ENCODE measurements at places on chromosomes 13 and 19.

DNA sequence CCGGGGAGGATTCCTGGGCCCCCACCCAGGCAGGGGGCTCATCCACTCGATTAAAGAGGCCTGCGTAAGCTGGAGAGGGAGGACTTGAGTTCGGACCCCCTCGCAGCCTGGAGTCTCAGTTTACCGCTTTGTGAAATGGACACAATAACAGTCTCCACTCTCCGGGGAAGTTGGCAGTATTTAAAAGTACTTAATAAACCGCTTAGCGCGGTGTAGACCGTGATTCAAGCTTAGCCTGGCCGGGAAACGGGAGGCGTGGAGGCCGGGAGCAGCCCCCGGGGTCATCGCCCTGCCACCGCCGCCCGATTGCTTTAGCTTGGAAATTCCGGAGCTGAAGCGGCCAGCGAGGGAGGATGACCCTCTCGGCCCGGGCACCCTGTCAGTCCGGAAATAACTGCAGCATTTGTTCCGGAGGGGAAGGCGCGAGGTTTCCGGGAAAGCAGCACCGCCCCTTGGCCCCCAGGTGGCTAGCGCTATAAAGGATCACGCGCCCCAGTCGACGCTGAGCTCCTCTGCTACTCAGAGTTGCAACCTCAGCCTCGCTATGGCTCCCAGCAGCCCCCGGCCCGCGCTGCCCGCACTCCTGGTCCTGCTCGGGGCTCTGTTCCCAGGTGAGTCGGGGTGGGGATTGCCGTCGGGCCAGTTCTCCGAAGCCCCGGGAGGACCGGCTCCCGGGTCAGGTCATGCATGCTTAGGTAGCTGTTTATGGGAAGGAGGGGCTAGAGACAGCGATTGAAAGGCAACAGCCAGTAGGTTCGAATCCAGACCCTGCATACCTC lies at the start of gene ICAM1:
Gene ICAM1, plus strand, starts transcription at position 505 of the 779 bp plus-strand sequence. Its CDS starts 40 bp downstream, at position 545.
- peak; percentile 72 for DNase-seq

DNA sequence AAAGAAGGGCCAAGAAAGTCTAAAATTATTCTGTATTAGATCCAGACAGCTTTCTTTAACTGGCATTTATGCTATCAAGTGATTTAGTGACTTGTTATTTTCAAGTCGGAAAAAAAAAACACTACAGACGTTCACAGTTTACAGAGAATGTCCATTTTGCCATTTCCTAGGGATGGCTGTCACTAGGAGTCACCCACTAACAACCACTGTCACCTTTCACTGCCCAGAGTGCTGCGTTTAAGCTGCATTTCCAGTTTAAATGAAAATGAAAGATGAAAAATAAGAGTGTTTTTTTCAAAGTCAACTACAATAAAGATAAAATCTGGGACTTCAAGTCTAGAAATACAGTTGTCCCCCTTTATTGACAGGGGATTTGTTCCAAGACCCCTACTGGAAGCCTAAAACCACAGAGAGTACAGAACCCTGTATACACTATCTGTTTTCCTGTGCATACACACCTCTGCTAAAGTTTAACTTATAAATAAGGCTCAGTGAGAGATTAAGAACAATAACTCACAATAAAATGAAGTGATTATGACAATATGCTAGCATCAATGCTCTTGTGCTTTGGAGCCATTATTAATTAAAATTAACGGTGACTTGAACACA lies 112.5 kb downstream of the SACS start:
- no peak for DNase-seq

- no peak for DNase-seq
These were observed 8.6 kb downstream of the PLPPR2 start for GRCh38 chr19:11363881-11364280.

DNA sequence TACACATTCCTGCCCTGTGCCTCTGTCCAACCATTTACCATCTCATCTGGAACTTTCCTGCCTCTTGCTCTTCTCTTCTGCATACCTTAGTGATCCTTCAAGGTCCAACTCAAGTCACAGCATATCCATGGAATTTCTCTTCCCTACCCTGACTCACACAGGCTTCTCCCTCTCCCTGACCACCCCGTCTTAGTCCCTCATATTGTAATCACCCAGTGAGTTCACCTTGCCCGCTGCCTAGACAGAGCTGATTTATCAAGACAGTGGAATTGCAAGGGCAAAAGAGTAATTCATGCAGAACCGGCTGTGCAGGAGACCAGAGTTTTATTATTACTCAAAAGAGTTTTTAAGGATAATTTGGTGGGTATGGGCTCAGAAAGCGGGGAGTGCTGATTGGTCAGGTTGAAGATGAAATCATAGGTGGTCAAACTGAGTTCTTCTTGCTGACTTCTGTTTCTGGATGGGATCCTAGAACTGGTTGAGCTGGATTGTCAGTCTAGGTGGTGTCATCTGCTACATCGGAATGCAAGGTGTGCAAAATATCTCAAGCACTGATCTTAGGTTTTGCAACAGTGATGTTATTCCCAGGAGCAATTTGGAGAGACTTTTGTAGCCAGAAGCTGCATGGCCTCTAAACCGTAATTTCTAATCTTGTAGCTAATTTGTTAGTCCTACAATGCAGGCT lies 67.2 kb downstream of the HSPH1 start:
- no peak for DNase-seq

DNA sequence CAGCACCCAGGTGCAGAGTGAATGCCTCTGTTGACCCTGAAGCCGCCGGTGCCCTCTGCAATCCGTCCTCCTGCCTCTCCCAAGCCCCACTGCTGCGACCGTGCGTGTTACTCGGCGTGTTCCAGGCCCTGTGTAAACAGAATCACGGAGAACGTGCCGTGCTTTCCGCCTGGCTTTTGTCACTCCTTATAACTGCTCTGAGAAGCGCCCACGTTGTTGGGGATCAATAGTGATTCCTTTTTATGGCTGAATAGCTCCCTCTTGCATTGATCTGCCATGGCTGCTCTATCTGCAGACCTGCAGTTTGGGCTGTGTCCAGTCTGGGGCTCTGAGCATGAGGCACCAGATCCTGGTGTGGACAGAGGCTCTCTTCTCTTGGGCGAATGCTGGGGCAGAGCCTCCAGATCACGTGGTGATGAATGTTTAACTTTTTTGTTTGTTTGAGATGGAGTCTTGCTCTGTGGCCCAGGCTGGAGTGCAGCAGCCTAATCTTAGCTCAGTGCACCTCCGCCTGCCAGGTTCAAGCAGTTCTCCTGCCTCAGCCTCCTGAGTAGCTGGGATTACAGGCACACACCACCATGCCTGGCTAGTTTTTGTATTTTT lies 15.8 kb downstream of the ADPRHL1 start:
- no peak for DNase-seq

DNA sequence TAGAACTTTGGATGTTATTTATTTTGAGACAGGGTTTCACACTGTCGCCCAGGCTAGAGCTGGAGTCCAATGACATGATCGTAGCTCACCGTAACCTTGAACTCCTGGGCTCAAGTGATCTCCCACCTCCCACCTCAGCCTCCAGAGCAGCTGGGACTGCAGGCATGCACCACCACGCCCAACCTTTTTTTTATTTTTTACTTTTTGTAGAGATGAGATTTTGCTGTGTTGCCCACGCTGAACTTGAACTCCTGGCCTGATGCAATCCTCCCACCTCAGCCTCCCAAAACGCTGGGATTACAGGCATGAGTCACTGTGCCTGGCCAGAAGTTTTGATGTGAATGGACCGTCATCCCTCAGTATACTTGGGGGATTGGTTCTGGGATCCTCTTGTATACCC lies 13.7 kb downstream of the ANKRD27 start:
- no peak for DNase-seq

DNA sequence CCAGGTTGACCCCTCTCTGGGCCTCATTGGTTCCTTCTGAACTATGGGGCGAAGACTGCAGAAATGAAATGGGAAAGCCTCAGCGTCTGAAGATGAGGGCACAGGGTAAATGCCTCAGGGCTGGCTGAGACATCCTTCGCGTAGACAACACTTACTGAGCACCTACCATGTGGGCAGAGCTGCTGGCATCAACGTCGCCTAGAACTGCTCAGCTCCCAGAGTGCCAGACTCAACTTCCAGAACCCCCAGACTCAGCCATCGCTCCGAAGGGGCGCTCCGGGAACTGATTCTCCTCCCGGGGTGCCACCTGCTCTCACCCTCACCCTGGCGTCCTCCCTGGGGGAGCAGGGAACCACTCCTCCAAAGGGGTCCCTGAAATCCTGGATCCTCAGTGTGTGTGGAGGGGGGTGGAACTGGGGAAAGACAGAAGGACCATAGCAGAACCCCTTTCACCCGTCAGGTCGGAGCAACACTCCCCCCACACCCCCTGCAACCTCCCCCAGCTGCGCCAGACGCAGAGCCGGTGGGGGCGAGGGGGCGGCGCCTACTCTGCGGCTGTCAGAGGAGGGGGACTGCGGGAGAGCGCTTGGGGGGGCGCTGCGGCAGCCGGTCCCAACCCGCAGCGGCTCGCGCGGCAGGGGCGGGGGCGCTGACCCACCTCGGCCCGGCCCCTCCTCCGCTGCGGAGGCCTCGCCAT lies 8.2 kb upstream of the NFIC start:
- DNase-seq: peak; percentile 34

DNA sequence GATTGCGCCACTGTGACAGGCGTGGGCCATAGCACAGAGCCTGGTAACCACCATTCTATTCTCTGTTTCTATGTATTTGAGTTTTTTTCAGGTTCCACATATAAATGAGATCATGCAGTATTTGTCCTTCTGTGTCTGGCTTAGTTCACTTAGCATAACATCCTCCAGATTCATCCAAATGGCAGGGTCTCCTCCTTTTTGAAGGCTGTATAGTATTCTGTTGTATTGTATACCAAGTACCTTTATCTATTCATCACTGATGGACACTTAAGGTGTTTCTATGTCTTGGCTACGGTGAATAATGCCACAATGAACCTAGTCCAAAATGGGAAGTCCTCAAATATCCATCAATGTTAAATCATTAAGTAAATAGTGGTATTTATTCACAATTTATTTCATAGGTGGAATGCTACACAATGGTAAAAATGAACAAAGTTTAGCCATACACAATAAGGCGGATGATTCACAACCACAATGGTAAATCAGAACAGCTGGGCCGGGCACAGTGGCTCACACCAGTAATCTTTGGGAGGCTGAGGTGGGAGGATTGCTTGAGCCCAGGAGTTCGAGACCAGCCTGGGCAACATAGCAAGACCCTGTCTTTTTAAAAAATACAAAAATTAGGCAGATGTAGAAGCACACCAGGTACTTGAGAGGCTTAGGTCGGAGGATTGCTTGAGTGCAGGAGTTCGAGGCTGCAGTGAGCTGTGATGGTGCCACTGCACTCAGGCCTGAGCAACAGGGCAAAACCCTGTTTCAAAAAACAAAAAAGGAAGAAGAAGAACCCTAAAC lies 8.4 kb upstream of the GRAMD1A start:
- no peak for DNase-seq

DNA sequence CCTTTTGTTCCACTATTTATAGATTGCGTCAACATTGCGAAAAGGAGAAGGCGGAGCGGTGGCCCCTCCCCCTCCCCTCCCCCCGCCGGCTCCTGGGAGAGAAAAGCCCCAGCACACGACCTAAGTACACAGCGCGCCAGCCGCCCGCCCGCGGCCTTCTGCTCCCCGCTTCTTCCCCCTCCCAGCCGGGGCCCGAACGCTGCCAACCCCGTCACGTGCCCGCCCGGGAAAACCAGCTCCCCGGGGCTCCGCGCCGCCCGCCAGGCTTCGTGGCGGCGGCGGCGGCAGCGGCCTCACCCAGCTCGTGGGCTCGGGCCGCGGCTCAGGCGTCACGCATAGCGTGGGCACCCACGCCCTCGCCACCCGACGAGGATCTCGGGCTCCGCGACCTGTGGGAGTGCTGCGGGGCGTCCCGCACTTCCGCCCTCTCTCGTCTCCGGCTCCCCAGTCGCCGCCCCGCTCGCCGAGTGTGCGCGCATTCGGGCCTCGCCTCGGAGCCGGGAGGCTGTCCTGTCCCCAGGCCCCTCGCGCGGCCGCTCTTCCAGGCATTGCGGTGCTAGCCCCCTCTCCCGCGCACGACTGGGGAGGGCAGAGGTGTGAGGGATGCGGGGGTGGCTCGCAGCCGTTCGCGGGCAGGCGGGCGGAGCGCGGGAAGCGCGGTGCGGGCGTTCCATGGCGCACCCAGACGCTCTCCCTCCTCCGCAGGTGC lies 110.5 kb downstream of the KCNRG start:
- peak; percentile 80 for DNase-seq

DNA sequence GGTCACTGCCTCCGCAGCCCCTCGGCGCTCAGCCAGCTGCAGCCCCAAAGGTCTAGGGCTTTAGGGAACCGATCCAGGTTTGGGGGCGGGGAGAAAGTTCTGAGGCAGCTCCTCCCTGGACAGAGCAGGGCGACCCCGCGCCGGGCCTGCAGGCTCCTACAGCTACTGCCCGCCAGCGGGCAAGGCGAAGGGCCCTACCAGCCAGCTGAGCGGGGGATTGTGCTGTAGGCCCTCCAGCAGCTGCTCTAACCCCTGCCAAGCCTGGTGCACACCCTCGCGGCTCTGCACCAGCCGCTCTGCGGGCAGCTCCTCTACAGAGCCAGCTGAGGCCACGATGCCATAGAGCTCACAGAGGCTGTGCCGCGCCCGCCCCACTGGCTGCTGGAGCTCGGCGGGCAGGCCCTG lies 14.0 kb downstream of the PLIN4 start:
- DNase-seq: no peak

GRCh38 chr13:44236370-44236769 lies 137.3 kb upstream of the SERP2 start:
- DNase-seq: no peak

- DNase-seq: peak; percentile 46
These were observed 534 bp downstream of the STK24 start for GRCh38 chr13:98576200-98576945.

DNA sequence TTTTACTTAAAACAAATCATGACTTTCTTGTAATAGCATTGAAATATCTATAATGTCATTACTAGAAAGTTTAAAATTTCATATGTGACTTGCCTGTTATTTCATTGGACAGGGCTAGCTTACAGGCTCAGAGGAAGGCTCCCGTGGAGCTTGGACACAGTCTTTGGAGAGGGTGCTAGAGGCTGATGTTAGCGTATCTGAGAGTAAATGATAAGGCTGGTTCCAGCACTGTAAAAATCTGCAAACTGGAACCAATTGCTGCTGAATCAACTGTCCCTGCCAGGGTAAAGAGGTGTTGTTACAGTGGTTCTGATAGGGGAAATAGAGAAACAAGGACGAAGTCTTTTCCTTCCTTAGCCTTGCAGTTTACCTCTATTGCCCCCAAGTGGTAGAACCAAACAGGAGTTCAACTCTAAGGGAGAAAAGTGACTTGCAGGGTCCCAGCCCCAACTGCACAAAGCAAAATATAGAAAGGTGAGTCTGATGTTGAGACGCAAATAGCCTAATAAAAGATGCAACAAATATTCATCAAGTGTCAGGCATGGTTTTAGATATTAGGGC lies 901.7 kb downstream of the DIAPH3 start:
- no peak for DNase-seq

GRCh38 chr13:106796280-106797047 lies 228.5 kb upstream of the ARGLU1 start:
- no peak for DNase-seq

All from activated gamma-delta T cell treated with Interleukin-2 at 50 U/mL for 16 hours (primary cell).